ENCODE measurements at places on chromosomes 5 and 9. TPM values are rescaled to one million over a fixed set of nuclear protein-coding genes. Genes with fewer than 3 reads are reported as not detected.

Gene FYB1
- 491 TPM for total RNA-seq

Gene DNAJA1
- 204 TPM for total RNA-seq

Gene CER1
- not detected for total RNA-seq

Gene PROB1
- 0.76 TPM for total RNA-seq

Gene GRXCR2
- not detected for total RNA-seq

Gene ANKRD18B
- total RNA-seq = 1.2 TPM

GRCh38 chr5:107868650-107869409 is 198.1 kb upstream of the EFNA5 start:
- no peak overlapping the region for H3K4me3 ChIP-seq
- no peaks in the 10 kb centered on the region for H3K4me1 ChIP-seq
- no peak for DNase-seq
- no peaks in the 10 kb centered on the region for H3K36me3 ChIP-seq
- no peak overlapping the region for H3K27ac ChIP-seq

GRCh38 chr5:91025956-91026355 is 357.2 kb downstream of the ARRDC3 start:
- no peaks in the 10 kb centered on the region for H3K4me1 ChIP-seq
- H3K27ac ChIP-seq = no peak overlapping the region
- H3K36me3 ChIP-seq = no peaks in the 10 kb centered on the region
- H3K27me3 ChIP-seq = no peaks in the 10 kb centered on the region

DNA sequence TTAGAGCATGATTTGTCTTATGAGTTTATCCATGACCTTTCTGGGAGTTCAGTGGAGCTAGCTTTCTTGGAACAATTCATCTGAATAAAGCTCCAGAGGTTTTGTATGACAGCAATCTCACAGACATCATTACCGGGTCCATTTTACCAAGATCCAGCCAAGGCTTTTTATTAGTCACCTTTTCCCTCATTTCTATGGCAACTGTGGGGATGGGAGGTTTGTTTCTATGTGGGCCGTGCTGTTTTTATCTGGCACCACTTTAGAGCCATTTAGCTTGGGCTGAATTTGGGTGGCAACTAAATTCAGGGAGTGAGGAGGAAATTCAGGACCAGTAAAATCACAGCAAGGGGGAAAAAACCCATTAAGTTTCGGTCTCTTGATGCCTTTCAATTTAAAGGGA is 245.7 kb downstream of the NSG2 start:
- H3K4me3 ChIP-seq = no peak overlapping the region
- DNase-seq = no peak
- H3K36me3 ChIP-seq = no peaks in the 10 kb centered on the region

- H3K4me1 ChIP-seq = no peaks in the 10 kb centered on the region
- H3K27ac ChIP-seq = no peak overlapping the region
- no peaks in the 10 kb centered on the region for H3K36me3 ChIP-seq
Observed at GRCh38 chr5:38831117-38831516, 14.7 kb upstream of the OSMR start.

DNA sequence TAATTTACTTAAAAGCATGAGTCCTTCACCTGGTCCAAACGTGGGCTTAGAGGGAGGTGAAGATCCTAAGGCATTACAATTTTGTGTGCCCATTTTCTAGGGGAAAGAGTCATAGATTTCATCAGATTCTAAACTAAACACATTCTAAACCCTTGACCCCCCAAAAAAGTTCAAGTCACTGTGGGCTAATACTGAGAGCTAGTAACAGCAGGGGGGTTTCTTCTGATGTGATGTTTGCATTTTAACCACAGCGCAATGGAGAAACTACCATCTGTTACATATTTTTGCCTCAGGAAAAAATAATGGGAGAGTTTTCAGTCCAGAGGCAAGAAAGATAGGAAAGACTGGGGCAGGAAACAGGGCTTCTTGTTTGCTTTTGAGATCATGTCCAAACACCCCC is 110.8 kb upstream of the SLC1A3 start:
- no peak for DNase-seq
- H3K4me1 ChIP-seq = no peaks in the 10 kb centered on the region
- no peaks in the 10 kb centered on the region for H3K27me3 ChIP-seq
- no peak overlapping the region for H3K27ac ChIP-seq
- H3K4me3 ChIP-seq = no peak overlapping the region

DNA sequence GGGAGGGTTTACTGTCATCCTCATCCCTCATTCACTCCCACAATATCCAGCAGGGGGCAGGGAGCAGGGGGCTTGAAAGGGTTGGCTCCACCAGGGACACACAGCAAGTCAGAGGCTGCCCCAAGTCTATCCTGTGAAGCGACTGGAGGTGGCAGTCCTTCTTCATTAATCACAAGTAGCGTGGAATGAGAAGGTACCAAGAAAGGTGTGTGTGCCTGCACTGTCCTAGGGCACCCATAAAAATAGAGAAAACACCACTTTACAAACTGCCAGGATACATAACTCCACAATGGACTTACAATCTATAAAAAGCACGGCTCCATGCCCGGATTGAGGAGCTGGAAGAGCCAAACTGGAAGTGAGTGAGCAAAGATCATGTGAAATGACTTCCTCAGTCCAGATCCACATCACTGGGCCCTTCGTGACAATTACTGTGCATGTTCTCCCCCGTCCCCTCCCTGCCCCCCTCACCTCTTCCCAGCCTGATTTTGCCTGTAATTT is 183.9 kb downstream of the SLIT3 start:
- no peaks in the 10 kb centered on the region for H3K27me3 ChIP-seq
- no peaks in the 10 kb centered on the region for H3K4me1 ChIP-seq
- DNase-seq = no peak
- no peaks in the 10 kb centered on the region for H3K36me3 ChIP-seq
- no peak overlapping the region for H3K4me3 ChIP-seq

GRCh38 chr9:72857624-72857996 is 95.2 kb downstream of the ALDH1A1 start:
- no peaks in the 10 kb centered on the region for H3K27me3 ChIP-seq
- DNase-seq = no peak
- no peaks in the 10 kb centered on the region for H3K36me3 ChIP-seq
- no peak overlapping the region for H3K27ac ChIP-seq
- no peak overlapping the region for H3K4me3 ChIP-seq

GRCh38 chr5:58246461-58246944 is 213.4 kb downstream of the PLK2 start:
- H3K4me3 ChIP-seq = no peak overlapping the region
- H3K27me3 ChIP-seq = no peaks in the 10 kb centered on the region

DNA sequence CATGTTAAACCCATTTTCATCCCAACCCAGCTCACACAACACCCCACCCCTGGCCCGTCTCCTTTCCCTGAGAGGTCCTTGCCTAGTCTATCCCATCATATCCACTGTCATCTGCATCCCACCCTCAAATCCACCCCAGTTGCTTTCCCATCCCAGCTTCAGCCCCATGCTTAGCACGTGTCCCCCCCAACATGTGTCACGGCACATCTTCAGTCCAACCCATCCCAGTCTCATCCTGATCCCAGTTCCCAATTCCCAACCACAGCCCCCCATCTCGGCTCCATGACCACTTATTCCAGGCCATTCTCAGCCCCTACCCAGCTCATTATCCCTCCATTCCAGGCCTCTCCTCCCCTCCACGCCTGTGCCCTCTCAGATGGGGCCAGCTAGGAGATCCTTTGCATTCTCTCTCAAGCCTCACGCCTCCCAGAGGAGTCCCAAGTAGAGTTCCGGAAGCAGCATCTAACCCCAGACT is 605 bp upstream of the DBN1 start:
- H3K27me3 ChIP-seq = no peaks in the 10 kb centered on the region
- no peaks in the 10 kb centered on the region for H3K36me3 ChIP-seq
- H3K4me3 ChIP-seq = no peak overlapping the region

GRCh38 chr5:149024943-149025342 is 37.9 kb downstream of the SH3TC2 start:
- H3K36me3 ChIP-seq = no peaks in the 10 kb centered on the region
- H3K27ac ChIP-seq = no peak overlapping the region
- DNase-seq = no peak
- no peaks in the 10 kb centered on the region for H3K27me3 ChIP-seq
- no peak overlapping the region for H3K4me3 ChIP-seq
- no peaks in the 10 kb centered on the region for H3K4me1 ChIP-seq

DNA sequence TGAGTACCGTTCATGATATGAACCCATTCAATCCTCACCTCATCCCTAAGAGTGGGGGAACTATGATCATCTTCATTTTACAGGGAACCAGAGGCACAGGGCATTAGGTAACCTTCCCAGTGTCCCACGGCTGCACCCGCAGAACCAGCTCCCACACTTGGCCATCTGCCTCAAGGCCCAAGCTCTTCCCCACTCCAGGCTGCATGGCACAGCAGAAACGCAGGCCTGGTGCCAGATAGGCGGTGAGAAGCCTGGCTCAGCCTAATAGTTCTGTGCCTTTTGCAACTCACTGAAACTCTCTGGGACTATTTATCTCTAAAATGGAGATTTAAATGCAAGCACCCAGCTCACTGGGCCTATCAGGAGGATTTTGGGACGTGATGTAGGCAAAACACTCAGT is 90.8 kb upstream of the ZNF618 start:
- no peaks in the 10 kb centered on the region for H3K36me3 ChIP-seq
- no peak overlapping the region for H3K4me3 ChIP-seq
- no peak overlapping the region for H3K27ac ChIP-seq
- H3K27me3 ChIP-seq = no peaks in the 10 kb centered on the region
- no peaks in the 10 kb centered on the region for H3K4me1 ChIP-seq
- no peak for DNase-seq

- no peak for DNase-seq
- no peaks in the 10 kb centered on the region for H3K27me3 ChIP-seq
- H3K27ac ChIP-seq = no peak overlapping the region
- peaks cover 21% of the 10 kb centered on the region for H3K4me1 ChIP-seq
- no peaks in the 10 kb centered on the region for H3K36me3 ChIP-seq
Observed at GRCh38 chr5:135322271-135322670, 76.8 kb downstream of the MACROH2A1 start.
